GM23338 (cell line): ENCODE measurements at places on chromosomes 1 and 21.

DNA sequence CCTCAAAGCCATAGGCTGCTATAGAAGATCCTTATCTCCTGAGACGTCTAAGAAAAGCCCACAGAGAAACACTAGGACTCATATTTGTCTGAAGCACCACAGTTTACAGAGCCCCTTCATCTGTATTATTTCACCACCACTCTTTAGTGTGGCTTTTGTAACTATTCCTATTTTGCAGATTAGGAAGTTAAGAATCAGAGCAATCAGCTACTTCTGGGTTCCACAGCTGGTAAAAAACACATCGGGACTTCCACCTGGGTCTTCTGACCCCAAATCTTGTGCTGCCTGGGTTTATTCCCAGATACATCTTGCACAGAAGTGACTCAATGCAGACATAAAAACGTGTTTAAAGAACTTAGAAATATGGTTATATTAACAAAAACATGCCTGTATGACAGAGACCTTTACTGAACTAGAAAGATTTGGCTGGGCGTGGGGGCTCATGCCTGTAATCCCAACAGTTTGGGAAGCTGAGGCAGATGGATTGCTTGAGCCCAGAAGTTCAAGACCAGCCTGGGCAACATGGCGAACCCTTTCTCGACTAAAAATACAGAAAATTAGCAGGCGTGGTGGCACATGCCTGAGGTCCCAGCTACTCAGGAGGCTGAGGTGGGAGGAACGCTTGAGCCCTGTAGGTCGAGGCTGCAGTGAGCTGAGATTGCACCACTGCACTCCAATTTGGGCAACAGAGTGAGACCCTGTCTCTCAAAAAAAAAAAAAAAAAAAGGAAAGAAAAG is 40.9 kb downstream of the ELK4 start:
- no peak for DNase-seq

DNA sequence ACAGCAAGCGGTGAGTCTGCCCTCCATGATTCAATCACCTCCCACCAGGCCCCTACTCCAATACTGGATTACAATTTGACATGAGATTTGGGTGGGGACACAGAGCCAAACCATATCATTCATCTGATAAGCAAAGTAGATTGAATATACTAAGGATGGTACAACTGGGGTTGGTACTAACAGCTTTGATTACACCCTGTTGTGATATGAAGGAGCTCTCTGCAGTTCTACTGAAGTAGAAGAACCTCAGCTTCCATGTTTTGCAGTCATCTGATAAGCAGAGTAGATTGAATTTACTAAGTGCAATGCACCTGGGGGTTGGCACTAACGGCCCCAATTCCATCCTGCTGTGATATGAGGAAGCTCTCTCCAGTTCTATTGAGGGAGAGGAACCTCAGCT is 31.1 kb downstream of the RWDD3 start:
- no peak for DNase-seq

GRCh38 chr1:201171063-201172036 is 17.1 kb upstream of the TMEM9 start:
- peak; percentile 74 for DNase-seq

DNA sequence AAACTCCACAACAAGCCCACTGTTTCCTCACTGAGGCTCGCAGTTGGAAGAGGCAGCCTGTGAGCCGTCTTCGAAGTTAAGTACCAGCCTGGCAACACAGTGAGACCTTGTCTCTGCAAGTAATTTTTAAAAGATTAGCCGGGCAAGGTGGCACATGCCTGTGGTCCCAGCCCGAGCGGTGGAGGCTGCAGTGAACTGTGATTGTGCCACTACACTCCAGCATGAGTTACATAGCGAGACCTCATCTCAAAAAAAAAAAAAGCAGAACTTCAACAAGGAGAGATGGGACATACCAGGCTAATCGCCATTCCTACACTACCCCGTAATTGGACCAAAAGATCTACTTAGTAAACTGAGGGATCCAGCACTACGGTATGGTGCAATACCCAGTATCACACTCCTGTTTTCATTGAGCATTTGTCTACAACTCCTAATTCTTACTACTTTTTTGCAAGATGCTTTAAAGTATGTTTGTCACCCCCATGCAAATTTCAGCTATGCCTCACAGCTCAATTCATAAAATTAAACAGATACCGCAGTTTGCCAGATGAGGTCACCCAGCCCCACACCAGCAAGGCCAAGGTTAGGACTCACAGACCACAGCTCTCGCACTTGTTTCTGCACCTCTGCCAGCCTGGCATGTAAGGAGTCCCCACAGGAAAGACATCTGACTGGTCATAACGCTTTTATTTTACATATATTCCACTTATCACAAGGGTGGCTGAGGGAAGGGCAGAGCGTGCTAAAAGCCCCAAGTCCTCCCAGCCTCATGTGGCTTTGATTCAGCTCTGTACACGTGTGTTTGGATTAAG is 21.0 kb downstream of the SDE2 start:
- DNase-seq, result no peak

- DNase-seq, result no peak
Measured at GRCh38 chr1:67855961-67856360, 22.7 kb upstream of the GNG12 start.

DNA sequence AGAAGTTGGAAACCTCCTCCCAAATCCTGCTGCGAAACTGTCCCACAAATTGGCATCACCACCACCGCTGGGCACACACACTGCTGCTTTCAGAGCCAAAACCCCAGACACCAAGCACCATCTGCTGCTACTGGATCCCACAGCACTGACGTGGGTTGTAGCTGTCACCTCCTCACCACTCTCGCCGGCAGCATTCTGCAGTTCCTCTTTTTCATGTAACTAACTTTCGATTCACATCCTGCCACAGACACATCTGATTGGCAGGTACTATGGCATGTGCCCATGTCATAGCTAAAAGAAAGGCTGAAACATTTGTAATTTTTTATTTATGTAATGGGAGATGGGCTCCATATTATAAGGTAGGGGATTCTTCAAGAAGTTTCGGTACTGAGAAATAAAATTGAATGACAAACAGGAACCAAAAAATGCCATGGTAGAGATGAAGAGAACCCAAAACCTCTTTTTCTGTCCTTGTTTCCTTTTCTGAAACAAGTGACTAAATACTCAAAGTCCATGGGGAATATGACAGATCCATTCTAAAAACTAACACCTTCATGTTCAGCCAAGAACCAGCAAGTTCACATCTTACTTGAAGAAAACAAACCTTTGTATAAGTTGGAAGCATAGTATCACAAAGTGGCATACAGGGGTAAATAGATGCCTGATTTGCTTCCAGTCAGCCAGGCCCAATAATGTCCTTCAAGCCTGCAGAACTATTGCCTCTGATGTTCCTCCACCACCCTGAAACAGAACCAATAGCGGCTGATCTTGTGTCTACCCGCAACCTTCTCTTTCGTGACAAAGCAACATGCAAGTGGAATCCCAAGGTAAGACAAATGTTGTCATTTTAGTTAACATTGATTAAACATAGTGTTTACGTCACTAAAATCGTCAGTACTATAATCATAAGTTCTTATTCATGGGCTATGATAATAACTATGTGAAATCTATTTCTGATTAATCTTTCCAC is 26.6 kb upstream of the RGS13 start:
- DNase-seq, result no peak

- DNase-seq, result peak; percentile 58
Measured at GRCh38 chr1:100719490-100719889, at the start of gene VCAM1. TSS of gene VCAM1 (plus strand) at chr1:100719742. CDS start at chr1:100719861, 119 bp downstream.

- DNase-seq, result no peak
Measured at GRCh38 chr1:58837886-58838285, 54.0 kb upstream of the JUN start.

DNA sequence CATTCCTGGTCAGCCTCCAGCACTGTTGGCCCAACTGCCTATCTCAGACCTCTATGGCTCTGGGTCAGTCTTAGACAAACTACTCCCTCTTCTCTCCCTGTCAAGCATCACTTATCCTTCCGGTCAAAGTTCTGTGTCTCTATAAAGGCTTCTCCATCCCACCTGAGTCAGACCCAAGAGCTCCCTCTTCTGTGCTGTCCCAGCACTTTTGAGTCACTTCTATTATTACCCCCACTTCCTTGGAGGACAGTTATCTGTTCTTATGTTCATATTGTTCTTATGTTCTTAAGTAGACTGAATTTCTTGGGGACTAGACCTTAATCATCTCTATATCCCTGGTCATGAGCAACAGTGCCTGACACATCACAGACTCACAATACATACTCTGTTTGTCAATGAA is 29.2 kb upstream of the IL10 start:
- no peak for DNase-seq

GRCh38 chr1:226109829-226110248 is 47.3 kb downstream of the H3-3A start:
- peak; percentile 92 for DNase-seq

DNA sequence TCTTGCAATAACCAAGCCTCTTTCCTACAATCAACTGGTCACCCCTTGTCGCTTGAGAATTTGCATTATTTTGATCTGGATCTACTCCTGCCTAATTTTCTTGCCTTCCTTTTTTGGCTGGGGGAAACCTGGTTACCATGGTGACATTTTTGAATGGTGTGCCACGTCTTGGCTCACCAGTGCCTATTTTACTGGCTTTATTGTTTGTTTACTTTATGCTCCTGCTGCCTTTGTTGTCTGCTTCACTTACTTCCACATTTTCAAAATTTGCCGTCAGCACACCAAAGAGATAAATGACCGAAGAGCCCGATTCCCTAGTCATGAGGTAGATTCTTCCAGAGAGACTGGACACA is 743 bp downstream of the GPR52 start:
- no peak for DNase-seq

- no peak for DNase-seq
Measured at GRCh38 chr1:220500372-220500771, 27.6 kb upstream of the MARK1 start.

- DNase-seq, result no peak
Measured at GRCh38 chr21:23694390-23694789, 1912.9 kb downstream of the MRPL39 start.

DNA sequence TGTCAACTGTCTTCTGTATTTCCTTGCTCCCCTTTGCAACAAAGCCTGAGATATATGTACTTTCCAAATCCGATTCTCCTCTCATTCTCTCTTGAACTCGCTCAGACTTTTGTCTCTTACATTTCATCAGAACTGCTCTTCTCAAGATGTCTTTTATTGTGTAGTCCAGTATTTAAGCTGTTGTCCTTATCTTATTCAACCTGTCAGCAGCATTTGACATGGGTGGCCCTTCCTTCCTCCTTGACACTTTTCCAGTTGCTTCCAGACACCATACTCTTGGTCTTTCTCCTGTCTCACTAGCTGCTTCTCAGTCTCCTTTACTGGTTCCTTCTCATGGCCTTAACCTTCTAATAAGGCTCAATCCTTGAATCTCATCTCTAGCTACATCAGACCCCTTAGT is 47.0 kb downstream of the TSNAX start:
- no peak for DNase-seq

- peak; percentile 73 for DNase-seq
Measured at GRCh38 chr1:220879509-220880361, 492 bp downstream of the HLX start.

- DNase-seq, result no peak
Measured at GRCh38 chr1:25897754-25898153, 8.5 kb downstream of the STMN1 start.

- DNase-seq, result no peak
Measured at GRCh38 chr1:116573431-116574095, 2.7 kb upstream of the CD58 start.

DNA sequence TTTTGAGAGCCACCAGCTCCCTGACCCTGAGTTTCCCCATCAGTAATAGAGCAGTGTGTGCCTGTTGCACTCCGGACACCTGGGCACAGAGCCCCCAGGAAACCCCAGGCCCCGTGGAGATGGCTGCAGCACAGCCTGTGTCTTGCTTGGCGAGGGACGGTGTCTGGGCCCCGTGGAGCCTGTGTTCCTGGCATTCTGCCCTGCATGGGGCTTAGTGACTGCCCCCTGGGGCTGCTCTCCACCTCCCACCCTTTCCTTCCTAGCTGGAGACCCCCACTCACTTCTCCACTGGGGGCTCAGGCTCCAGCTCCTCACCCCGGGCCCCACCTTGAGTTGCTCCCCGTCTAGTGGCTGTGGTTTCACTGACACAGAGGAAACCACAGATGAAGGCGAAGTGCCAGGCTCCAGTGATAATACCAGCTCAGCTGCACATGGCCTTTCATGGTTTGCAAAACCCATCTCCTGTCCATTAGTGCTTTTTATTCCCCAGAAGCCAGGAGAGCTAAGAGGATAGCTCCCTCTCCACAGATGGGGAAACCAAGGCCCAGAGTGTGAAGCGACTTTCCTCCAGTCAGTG is 39.4 kb downstream of the DMRTB1 start:
- DNase-seq, result no peak

- DNase-seq, result no peak
Measured at GRCh38 chr1:63705078-63705477, 68.7 kb upstream of the ROR1 start.

GRCh38 chr1:67142931-67143330 is 8.2 kb upstream of the C1orf141 start:
- no peak for DNase-seq

- DNase-seq, result no peak
Measured at GRCh38 chr1:181452746-181453145, 30.6 kb upstream of the CACNA1E start.

- DNase-seq, result no peak
Measured at GRCh38 chr1:221891708-221892107, 149.8 kb upstream of the DUSP10 start.

GRCh38 chr1:204186597-204186996 is 9.7 kb downstream of the KISS1 start:
- DNase-seq, result no peak

DNA sequence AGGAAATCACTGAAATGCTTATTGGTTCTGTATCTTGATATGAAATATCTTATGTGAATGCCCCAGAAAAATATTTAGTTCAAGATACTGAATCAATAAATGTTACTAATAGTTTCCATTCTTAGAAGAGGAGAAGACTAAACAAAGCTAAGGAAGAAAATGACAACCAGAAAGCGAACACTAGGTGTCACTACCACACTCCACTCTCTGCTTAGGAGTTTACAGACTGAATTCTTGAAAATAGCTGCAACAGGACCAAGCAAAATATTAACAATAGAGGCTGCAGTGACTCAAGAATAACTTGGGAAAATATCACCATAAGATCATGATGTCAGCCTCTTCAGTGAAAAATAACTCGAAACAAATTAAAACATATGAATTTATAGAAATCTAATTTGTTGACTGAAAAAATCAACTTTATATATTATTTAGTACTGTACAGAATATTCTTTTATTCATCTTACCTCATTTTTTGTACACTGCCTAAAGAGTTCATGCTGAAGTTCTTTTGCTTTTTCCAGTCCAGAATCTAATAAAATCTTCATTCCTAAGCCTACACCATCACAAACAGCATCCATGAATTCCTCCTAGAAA is 61.6 kb downstream of the KIF14 start:
- peak; percentile 59 for DNase-seq

- peak; percentile 5 for DNase-seq
Measured at GRCh38 chr1:149849947-149850360, 49.4 kb upstream of the BOLA1 start.

GRCh38 chr21:19340303-19340702 is 936.7 kb upstream of the TMPRSS15 start:
- DNase-seq, result peak; percentile 11

GRCh38 chr1:222464841-222465210 is 83.1 kb downstream of the HHIPL2 start:
- peak; percentile 77 for DNase-seq

GRCh38 chr21:30014886-30015285 is 75.1 kb upstream of the GRIK1 start:
- peak; percentile 28 for DNase-seq

GRCh38 chr1:22816067-22816775 is 105.6 kb downstream of the EPHB2 start:
- DNase-seq, result no peak
